ENCODE measurements at places on chromosomes 3 and 15. TPM values are rescaled to one million over a fixed set of nuclear protein-coding genes. Genes with fewer than 3 reads are reported as not detected.

Gene STAB1
- total RNA-seq: 0.92 TPM

Gene SUSD5
- total RNA-seq: not detected

Gene AMT
- 4.4 TPM for total RNA-seq

Gene GP9
- not detected for total RNA-seq

Gene FAM81A
- not detected for total RNA-seq

DNA sequence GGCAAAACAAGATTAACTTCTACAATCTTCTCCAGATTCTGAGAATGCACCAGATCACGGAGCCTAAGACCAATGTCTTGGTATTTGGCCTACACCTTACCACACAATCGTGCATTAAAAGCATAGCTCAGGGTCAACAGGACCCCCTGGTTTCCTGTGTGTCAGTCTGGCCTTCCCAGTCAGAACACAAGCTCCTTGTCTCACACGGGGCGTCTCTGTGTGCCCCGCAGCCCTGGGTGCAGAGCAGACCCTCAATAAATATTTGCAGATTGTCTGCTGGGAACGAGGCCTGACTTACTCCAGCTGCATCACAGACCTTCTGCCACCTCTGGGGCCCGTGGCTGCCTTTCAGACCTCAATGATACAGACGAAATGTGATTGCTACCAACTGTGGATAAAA, 82.5 kb upstream of the CTNNB1 start:
- no peaks in the 10 kb centered on the region for H3K36me3 ChIP-seq
- no peaks in the 10 kb centered on the region for H3K27me3 ChIP-seq
- DNase-seq: no peak
- H3K4me3 ChIP-seq: peak overlapping the region; percentile 73

Measured in natural killer cell treated with Interleukin-12 subunit alpha and Interleukin-12 subunit beta and Interleukin-15 and Interleukin-18, amount 100 ng/mL, for 72 hours (primary cell).